Stimulated activated CD8-positive, alpha-beta memory T cell treated with anti-CD3 and anti-CD28 coated beads, Interleukin-15, amount 100 ng/mL, for 24 hours (primary cell): ENCODE measurements at places on chromosomes 2 and 18.

- DNase-seq, result no peak
These were observed 106.0 kb downstream of the KIAA1328 start for GRCh38 chr18:36934884-36935283.

GRCh38 chr2:224444021-224444420, 42.1 kb upstream of the FAM124B start:
- no peak for DNase-seq

- DNase-seq, result no peak
These were observed 228.1 kb upstream of the TRIB2 start for GRCh38 chr2:12488352-12489318.

GRCh38 chr2:189083106-189083505, 96.5 kb downstream of the COL5A2 start:
- DNase-seq, result no peak

GRCh38 chr18:48820483-48821250, 130.1 kb downstream of the SMAD7 start:
- DNase-seq, result no peak

DNA sequence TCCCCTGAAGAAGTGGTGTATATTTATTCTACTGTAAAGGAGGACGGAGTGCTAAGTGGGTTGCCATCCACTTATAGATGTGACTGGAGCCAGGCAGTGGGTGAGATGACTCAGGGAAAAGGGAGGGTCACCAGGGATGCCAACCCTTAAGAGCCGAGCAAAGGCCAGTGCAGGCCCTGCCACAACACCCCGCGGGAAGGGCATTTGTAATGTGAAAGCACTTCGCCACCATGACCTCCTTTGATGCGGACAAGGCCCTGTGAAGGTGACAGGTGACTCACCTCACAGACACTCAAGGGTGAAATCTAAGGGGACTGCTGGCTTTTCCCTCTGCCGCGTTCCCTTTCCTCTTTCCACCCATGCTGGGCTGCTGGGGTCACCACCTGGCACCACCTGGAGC, 50.2 kb upstream of the MRPL33 start:
- no peak for DNase-seq

- no peak for DNase-seq
These were observed 185.5 kb upstream of the SETBP1 start for GRCh38 chr18:44495151-44495550.

DNA sequence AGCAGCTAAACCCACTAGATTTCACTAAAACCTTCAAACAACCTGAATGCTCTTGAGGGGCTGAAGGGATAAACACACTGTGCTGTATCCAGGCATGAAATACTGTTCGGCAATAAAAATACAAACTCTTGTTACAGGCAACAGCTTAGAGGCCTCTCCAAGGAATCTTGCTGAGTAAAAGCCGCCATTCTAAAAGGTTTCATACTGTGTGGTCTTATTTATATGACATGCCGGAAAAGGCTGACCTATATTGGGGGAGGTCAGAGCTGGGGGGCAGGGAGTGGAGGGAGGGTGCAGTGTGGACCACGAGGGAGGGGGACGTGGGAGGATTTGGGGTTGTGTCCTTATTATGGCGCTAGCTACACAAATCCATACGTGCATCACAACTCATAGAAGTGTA, 136.2 kb downstream of the MBP start:
- no peak for DNase-seq

- no peak for DNase-seq
These were observed 125.1 kb downstream of the CPS1 start for GRCh38 chr2:210681491-210681890.

GRCh38 chr2:133266926-133267590, 301.2 kb downstream of the NCKAP5 start:
- DNase-seq, result no peak

GRCh38 chr18:35494251-35495220, 3.2 kb downstream of the INO80C start:
- DNase-seq, result no peak

GRCh38 chr2:134713176-134713575, 5.6 kb downstream of the TMEM163 start:
- DNase-seq, result no peak

DNA sequence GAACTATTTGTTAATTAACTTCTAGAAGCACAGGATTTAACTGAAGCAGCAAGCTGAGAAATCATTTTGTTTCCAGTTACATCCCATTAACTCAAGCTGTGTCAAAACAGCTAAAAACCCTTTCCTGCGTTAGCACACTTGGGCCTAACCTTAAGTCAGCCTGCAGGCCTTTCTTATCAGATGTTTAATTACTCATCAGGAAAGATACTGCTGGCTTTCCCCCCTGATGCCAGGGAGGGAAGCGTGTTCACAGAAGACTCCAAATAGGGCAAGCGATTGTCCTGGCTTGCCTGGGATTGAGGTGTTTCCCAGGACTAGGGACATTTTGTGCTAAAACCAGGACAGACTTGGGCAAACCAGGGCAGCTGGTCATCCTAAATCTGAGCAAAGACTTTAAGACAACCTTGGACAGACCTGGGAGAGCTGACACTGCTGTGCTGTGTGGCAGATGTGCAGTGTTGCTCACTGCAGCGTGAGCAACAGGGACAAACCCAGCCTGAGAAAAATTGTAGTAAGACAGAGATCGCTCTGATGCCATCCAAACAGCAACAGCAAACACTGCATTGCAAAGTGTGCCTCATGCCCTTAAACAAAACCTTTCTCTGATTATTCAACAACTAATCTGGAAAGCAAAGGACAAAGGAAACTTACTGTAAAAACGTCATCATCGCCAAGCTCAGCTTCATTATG, 100.9 kb downstream of the SPRED2 start:
- no peak for DNase-seq

DNA sequence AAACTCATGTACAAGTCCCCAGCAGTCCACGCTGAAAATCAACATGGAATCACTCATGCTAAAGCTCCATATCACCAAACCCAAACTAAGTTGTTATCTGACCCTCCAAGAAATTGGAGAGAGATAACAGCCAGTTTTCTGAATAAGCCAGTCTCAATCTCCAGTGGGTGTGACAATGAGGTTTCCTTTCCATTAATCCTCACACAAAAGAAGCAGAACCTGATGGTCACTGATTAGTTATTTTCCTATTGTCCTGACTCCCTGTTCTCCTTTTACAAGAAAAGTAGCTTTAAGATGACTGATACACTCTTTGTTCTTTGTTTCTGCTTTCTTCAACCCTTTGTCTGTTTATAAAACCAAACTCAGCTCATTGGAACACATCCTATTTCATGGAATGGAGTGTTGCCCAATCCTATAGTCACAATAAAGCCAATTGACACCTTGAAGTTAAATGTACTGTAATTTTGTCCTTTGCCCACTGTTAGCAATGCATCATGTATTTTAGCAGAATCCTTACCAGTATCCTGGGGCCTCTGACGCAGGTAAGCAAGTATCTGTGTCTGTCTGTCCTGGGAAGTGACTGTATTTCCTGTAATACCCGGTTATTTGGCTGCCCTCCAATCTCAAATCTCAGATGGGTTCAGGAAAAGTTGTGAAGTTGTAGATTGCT, 30.6 kb upstream of the SH3RF3 start:
- no peak for DNase-seq

DNA sequence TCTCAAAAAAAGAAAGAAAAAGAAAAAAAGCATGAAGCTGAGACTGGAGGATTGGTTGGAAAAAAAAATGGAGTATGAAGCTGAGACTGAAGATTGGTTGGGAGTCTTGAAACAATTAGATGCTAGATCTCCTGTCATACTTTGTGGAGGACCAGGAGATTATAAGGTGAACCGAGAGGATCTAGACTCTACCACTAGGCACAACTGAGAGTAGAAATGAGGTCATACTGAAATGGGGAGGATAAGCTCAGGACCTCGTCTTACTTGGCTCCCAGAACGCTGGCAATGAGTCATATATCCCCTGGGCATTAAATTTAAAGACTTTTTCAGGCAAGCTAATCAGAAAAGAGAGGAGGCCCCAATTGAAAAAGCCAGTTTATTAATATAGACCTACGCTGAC, 3.3 kb upstream of the ORC2 start:
- no peak for DNase-seq

DNA sequence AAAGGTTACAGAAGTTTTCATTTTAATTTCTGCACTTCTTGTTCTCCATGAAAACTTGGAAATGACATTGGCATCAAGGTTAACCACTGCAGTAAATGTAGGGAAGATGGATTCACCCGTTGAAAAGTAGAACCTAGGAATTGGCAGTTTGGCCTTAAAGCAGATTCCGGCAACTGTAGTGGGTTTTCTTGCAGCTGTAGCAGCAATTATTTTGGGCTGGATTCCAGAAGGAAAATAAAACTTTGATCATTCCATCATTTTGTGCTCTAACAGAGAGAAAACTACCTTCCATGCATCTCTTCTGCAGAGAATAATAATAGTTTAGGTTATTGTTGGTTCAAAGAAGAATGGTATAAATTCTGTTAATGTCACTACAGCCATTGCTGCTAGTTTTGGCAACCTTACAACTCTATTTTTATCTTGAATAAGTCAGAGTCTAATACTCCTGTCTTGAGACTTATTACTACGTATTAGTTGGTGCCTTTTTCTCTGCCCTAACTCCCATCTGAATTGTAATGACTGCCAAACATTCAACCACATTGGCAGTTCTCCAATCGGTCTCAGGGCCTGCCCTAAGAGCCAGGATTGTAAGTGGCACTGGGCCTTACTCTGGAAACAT, 178.1 kb upstream of the PIEZO2 start:
- DNase-seq, result no peak

GRCh38 chr2:219178377-219179175, 501 bp downstream of the RETREG2 start:
- no peak for DNase-seq

- no peak for DNase-seq
These were observed 55.4 kb upstream of the THOC1 start for GRCh38 chr18:323253-323622.

GRCh38 chr2:66582104-66582986, 147.4 kb downstream of the MEIS1 start:
- DNase-seq, result no peak

GRCh38 chr2:163123526-163123925, 285.0 kb upstream of the KCNH7 start:
- DNase-seq, result no peak

- no peak for DNase-seq
These were observed 182.9 kb downstream of the RTP5 start for GRCh38 chr2:242052421-242052820.

DNA sequence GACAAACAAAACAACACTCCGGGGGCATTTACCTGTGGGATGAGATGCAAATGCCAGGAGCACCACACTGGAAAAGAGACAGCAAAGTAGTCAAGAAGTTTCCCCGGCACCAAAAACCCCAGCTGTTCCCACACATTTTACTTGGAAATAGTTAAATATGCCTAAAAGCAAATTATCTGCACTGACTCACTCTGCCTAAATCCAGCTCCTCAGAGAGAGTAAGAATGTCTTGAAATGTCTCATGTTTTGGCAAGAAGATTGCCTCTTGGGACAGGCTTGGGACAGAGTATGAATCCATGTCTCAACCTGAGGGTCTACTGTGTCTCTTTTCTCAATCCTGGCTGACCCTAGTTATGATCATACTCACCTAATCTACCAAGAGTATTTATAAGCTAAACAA, 87.5 kb upstream of the RIOK3 start:
- DNase-seq, result no peak

GRCh38 chr2:69554981-69555380, 88.6 kb downstream of the AAK1 start:
- no peak for DNase-seq

DNA sequence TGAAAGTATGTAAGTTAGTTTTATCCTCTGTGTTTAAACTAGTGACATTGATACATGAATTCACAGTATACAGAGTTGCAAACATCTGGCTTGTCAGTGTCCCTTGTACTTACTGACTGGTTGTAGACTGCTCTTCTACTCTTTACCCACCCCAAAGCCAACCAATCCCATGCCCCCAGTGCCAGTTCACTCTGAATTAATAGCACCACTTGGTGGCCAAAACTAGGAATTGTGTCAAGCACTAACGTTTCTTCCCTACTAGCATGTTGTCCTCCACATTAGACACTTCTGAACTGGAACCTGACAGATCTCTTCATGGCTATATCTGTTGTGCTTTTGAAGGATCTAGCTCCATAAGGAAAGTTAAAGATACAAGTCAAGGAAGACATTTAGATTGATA, 27.2 kb upstream of the OTX1 start:
- no peak for DNase-seq

DNA sequence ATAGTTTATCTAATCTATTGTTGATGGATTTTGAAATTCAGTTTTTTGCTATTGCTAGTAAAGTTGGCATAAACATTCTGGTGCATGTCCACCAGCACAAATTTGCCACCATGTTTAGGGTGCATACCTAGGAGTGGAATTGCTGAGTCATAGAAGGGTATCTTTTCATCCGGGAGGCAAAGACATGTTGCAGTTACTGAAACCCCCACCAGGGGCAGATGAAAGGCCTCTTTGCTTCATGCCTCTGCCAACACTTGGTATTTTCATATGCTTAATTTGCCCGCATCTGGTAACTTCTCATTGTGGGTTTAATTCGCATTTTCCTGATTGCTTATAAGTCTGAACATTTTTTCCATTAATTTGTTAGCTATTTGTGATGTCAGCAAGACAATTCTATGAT, 8.2 kb downstream of the DCC start:
- no peak for DNase-seq

DNA sequence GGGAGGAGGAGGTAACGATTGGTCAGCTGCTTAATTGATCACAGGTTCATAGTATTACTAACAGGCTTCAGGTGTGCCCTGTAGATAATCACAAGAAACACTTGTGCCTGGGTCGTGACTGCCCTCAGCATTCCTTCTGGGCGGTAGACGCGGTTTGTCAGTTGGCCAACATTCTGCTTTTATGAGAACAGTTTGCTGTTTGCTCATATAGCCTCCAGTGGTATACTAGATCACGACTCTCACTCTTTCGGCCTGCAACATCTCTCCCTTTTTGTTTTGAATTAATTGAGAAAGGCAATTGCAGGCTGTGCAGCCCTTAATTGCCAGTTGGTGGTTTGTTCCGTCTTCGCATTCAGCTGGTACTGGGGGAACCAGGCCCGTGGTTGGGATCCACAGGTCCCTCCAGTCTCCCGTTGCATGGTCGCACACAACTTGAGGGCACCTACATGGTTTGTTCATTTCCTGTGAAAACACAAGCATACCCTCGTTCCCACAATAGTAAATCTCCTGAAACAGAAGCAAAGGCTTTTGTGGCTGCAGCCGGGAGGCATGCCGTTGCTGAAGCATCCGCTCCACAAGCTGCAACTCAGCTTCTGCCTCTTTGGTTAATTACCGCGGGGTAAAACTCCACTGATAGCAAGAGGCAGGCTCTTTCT, 30.3 kb upstream of the GPR17 start:
- DNase-seq, result no peak

DNA sequence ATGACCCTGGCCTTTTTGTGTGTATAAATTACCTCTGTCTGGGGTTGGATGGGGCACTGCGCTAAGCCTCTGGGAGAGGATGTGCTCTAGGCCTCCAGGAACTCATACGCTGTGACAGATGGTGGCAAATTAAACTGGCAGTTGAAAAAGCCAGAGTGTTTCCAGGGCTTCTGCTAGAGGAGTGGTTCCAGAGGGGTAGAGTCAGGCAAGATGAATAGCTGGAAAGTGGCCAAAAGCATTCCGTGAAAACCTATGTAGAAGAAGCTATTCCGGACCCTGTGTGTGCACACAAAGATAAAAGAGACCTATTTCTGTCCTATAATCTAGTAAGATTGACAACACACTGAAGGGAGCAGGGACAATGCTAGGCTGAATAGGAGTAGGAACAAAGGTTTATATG, 84.8 kb downstream of the ACTR3 start:
- DNase-seq, result no peak
